ENCODE measurements at places on chromosomes 7 and 10.
A peak's percentile ranks its signal among the peaks of the same experiment; 100 is the strongest.

DNA sequence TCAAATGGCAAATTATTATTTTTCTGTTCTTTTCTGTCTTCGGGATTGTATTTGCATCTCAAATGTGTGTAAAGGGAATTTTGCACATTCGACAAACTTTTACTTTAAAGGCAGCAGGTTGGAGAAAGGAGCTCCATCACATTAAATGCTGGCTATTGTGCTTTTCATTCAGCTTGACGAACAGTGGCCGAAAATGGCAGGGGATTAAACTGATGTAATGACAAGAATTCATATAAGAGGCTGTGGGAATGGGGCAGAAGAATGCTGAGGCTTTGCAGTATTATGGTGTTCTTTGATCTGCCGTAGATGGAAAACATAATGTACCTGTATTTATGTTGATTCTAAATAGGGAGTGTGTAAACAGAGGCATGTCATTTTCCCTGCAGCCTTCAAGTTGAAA is 376.0 kb downstream of the LRMDA start:
- no peak for DNase-seq

GRCh38 chr7:157402911-157403534 is 66.2 kb downstream of the DNAJB6 start:
- DNase-seq: no peak

- DNase-seq: peak; percentile 99
Observed at GRCh38 chr10:33237736-33238624, 96.5 kb downstream of the NRP1 start.

DNA sequence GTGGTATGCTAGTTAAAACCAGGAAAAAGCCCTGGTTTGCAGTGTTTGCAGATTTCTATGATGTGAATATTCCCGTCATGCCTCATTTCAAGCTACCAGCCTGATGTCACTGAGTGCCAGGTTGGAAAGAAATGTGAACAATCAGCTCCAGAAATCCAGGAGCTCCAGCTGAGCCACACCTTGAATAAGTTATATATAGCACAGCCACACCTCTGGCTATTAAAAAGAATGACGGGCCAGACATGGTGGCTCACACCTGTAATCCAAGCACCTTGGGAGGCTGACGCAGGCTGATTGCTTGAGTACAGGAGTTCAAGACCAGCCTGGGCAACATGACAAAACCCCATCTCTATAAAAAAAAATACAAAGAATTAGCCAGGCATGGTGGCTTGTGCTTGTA is 18.7 kb upstream of the SLF2 start:
- no peak for DNase-seq

DNA sequence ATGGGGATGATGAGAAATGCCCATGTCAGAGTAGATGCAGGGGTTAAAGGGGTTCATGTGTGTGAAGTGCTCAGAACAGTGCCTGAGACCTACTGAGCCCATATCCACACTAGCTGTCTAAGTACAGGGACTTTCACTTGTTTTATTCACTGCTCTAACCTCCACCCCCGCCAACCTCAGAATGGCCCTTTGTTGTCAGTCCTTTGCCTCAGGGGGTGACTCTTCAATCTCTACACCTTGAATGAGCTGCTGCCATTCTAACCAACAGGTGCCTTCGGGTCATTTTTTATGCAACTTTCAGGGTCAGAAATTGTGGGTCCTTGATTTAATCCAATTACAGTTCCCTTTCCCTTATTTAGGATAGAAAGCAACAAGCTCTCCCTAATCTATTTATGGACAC is 26.2 kb downstream of the VSTM4 start:
- no peak for DNase-seq

GRCh38 chr7:123143252-123144006 is 56.3 kb downstream of the SLC13A1 start:
- DNase-seq: no peak

GRCh38 chr10:115250784-115251183 is 157.6 kb downstream of the ATRNL1 start:
- DNase-seq: no peak

GRCh38 chr7:113304104-113304503 is 185.8 kb upstream of the SMIM30 start:
- DNase-seq: peak; percentile 20

DNA sequence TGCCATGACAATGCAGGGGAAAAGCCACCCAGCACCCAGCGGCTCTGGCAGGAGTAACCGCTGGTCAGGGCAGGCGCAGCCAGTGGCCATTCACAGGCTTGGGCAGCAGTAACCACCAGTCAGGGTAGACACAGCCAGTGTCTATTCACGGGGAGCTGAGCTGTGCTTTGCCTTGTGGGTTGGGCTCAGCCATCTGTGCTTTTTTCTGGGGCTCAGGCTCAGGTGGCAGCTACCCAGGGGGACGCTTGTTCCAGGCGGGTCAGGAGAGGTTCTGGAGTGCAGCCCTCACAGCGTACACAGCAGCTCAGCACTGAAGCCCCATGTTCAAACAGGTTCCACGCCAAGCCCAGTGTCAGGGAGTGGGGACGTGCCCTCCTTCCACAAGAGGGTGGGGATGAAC is 28.5 kb downstream of the FOXL3 start:
- DNase-seq: no peak

DNA sequence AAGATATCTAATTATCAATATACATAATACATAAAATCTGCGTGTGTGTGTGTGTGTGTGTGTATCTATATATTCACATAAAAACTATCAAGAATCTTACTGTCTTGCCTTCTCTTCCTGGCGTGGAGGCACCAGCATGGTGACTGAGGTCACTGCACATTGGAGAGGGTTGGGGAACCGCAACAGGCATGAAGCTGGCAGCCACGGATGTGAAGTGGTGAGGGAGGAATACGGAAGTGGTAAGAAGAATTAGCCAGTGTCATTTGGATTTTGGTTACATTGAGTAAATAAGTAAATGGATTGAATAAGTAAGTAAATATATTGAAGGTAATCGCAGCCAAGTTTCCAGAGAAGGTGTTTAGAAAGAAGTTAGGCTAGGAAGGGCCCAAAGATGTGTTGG is 85.1 kb downstream of the TRIM24 start:
- no peak for DNase-seq

DNA sequence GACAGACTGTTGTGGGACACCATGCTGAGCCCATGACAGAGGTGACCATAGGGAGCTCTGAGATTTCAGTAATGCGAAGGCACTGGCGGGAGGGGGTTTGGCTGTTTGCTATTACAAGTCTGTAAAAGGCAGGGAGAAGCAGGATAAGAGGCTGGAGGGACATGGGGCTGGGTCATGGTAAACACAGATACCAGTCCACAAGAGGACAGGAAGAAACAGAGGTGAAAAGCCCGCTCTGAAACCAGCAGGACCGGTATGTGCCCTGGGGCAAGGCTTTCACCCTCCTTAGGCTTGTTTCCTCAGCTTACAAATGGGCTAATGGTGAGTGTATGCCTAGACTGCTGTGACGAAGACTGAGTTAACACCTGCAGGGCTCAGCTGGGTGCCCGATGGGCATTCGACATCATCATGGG is 34.1 kb downstream of the ANXA11 start:
- no peak for DNase-seq

GRCh38 chr7:50738932-50739331 is 43.8 kb downstream of the GRB10 start:
- no peak for DNase-seq

GRCh38 chr10:87913156-87913921 is 49.9 kb downstream of the PTEN start:
- DNase-seq: no peak

GRCh38 chr10:71266147-71266917 is 52.7 kb upstream of the SLC29A3 start:
- no peak for DNase-seq

DNA sequence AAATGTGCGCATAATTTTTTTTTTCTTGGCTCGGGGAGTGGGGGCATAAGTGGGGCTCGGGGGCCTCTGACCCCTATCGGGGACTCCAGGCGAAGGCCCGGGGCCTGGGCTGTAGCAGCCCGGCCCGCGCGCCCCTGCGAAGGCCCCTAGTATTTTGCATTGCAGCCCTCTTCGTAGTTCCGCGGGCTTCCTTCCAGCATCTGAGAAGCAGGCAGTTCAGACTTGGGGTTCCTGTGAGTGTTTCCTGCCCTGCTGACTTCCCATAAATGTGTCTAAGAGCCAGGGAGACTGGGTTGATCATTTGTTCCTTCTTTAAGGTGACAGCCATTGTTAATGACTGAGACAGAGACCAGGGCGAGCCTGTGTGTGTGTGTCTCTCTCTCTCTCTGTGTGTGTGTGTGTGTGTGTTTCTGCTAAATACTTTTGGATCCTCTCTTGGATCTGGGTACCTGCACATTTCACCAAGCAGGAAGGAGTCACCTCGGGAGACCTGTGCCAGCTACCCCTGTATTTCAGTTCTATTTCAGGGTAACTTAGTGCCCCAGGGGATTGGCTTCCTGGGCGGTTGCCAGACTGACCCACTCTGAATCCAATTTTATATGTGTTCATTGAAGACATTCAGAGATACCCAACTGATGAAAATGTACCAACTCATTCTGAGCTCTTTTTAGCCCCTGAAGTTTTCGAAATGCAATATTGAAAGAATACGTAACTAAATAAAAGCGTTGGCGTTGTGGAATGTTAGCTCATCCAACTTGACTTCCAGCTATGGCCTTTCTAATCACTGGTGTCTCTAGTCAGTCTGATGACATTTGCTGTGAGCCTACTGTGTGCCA is 805 bp downstream of the MSRB2 start:
- peak; percentile 56 for DNase-seq

GRCh38 chr10:26799342-26799741 is 61.4 kb downstream of the ABI1 start:
- no peak for DNase-seq

DNA sequence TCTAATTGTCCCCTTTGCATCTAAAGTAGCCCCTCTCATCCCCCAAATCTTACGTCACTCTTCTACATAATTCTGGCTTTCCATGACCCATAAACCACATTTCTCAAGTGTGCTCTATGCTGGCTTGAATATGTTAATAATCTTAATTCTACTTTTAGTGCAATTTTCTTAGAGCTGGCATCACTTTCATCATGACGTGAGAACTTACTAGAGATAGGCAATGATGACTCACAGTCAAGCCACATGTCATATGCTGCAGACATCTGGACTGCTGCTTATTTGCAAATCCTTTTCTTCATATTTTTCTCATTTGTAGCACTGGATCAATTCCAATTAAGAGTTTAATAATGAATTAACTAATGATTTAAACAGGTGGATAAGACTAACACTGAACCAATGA is 260.7 kb upstream of the PRKCQ start:
- no peak for DNase-seq

DNA sequence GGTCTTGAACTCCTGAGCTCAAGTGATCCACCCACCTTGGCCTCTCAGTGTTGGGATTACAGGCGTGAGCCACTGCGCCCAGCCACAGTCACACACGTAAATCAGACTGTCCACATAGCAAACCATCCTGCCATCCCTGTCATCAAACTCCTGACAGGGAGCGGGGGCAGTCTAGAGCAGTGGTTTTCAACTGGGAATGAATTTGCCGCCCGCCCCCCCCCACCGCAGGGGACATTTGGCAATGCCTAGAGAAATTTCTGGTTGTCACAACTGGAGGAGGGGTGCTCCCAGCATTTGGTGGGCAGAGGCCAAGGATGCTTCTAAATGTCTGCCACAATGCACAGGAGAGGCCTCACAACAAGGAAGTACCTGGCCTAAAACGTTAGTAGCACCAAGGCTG is 24.1 kb downstream of the CAMK2G start:
- no peak for DNase-seq

- peak; percentile 68 for DNase-seq
Observed at GRCh38 chr10:16777473-16778370, 39.5 kb downstream of the RSU1 start.

- DNase-seq: no peak
Observed at GRCh38 chr7:27410812-27411544, 168.4 kb downstream of the EVX1 start.

DNA sequence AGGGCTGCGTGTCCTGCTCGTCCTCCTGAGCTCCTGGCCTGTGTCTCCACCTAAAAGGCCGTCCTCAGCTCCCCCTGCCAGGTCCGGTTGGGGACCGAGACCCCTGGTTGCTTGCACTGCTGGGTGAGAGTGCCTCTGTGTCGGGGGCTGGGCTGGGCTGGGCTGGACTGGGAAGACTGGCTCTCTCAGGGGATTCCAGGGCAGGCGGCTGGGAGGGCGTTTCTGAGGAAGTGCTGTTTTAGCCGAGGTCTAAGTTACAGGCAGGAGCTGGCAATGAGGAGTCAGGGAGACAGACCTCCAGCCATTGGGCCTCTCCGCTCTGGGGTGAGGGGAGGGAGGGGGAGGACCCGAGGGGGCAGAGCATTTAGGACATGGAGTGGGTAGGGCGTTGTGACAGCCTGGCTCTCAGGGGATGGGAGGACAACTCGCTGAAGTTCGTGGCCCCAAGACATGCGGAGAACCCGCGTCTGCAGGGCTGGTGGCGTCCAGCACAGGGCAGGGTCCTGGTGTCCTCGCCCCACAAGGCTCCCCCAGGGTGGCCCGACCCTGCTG is 20.9 kb downstream of the FOXK1 start:
- DNase-seq: no peak

GRCh38 chr7:74452748-74453321 is 871 bp upstream of the GTF2IRD1 start:
- peak; percentile 78 for DNase-seq
